ENCODE measurements at places on chromosomes 5 and 9. TPM values are rescaled to one million over a fixed set of nuclear protein-coding genes. Genes with fewer than 3 reads are reported as not detected.

- no peak for DNase-seq
Measured at GRCh38 chr5:80864706-80865435, 95.3 kb upstream of the RASGRF2 start.

DNA sequence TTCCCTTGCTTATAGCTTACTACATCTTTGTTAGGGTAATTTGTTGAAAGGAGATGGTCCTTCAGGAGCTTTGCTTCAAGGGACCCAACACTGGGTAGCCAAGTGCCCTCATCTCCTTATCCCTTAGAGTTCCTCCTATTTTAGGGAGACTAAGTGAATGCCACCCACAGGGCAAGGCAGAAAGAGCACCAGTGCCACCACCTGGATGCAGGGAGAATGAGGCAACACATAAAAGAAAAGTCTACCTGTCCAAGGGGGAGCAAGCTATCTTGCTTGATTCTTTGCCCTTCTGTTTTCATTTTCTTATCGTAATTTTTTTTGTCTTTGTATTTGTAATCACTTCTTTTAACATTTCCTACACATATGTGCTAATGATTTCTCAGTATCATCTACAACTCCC is 205.5 kb downstream of the NPR3 start:
- no peak for DNase-seq

DNA sequence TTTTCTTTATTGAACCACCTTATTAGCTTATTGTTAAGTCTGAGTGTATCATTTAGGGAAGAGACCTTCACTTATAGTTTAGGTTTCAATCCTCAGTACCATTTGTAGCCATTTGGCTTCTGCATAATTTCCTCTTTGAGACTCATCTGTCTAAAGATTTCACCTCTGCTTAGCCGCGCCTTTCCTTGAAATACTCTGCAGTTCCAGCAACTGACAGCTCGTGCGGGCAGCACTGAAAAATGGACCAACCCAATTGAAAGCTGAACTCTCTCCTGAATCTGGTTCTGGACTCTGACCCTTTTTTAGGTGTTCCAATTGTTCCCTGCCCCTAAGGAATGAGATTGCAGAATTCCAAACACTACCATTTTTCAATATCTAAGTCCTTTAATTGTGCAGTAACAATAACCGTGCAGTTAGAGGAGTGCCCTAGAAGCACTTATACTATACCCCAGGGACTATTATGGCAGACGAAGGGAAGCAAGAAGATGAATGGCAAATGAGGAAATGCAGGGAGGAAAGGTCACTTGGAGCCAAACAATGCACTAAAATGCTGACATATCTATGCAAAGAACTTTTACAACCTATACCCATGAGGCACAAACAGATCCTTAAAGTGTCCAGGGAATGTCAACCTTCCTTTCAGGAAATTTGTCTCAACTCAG is 50.1 kb upstream of the PDE4D start:
- DNase-seq, result peak; percentile 8

- DNase-seq, result no peak
Measured at GRCh38 chr9:106228861-106229260, 534.5 kb downstream of the TMEM38B start.

- peak; percentile 37 for DNase-seq
Measured at GRCh38 chr5:129945028-129945427, 40.8 kb downstream of the CHSY3 start.

- no peak for DNase-seq
Measured at GRCh38 chr5:166672431-166672830, 1619.0 kb upstream of the WWC1 start.

The SARDH gene
- total RNA-seq, result 10.9 TPM

Measured in osteoblast (primary cell).